Esophagus squamous epithelium (tissue), 5 donors: ENCODE measurements at places on chromosomes 6 and 20. TPM values are rescaled to one million over a fixed set of nuclear protein-coding genes. Genes with fewer than 3 reads are reported as not detected.

- H3K36me3 ChIP-seq, result no peaks in the 10 kb centered on the region
- no peaks in the 10 kb centered on the region for H3K4me1 ChIP-seq
- H3K27ac ChIP-seq, result no peak overlapping the region
- no peak for DNase-seq
- H3K27me3 ChIP-seq, result no peaks in the 10 kb centered on the region
- H3K4me3 ChIP-seq, result peak overlapping the region; percentile 49
These were observed 3.7 kb upstream of the ZSCAN23 start for GRCh38 chr6:28446818-28447511.

DNA sequence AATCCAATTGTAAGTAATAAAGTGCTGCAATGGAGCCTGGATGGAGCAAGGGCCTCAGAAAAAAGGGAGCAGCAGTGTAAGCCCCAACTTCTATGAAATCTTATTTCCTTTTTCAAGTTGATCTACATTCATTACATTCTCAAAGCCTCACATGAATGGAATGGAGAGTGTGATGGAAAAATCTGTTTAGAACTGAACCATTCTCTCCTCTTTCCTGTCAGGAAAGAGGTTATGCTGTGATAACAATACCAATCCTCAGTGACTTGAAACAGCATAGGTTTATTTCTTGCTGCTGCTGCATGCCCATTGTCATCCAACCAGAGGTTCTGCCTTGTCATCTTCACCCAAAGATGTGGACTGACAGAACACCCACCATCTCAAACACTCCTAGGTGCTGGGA, 8.9 kb upstream of the OR2H2 start:
- no peaks in the 10 kb centered on the region for H3K4me1 ChIP-seq
- no peaks in the 10 kb centered on the region for H3K36me3 ChIP-seq
- H3K4me3 ChIP-seq, result no peak overlapping the region

DNA sequence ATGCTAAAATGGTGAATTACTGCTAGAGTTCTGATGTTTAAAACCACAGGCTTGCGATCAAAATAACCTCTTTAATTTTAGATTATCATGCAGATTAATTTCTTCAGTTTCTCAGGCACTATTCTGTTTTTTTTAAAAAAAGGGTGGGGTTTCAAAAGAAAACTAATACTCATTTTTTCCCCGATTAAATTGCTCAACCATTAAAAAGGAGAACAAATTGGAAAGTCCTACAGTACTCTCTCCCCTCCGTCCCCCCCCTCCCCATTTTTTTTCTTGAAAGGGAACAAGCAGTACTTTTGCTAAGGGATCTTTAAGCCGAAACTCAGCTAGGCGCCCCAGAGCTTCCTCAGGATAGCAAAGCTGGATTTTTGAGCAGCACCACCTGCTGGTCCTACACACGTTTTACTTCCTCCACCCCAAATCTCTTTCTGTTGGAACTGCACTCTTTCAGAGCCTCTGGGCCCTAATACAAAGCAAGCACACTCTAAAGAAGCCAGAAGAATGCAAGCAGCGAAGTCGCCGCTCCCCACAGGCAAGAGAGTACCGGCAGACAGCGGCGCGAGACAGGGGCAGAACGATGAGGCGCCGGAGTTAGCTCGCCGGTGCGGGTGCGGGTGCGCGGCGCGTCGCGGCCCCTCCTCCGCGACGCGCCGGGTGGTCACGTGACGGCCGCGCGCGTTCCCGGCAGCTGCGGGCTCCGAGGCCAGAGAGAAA, at the start of gene RNF146:
Gene RNF146 (plus strand): TSS at position 687 of the 714 bp plus-strand sequence. CDS start 13,475 bp downstream, outside the sequence.
- peak within 1 kb of the TSS; percentile 77 for H3K4me3 ChIP-seq
- H3K27me3 ChIP-seq, result no peaks in the 10 kb centered on the region
- peak; percentile 67 for DNase-seq
- H3K36me3 ChIP-seq, result no peaks in the 10 kb centered on the region
- H3K4me1 ChIP-seq, result peaks cover 43% of the 10 kb centered on the region

DNA sequence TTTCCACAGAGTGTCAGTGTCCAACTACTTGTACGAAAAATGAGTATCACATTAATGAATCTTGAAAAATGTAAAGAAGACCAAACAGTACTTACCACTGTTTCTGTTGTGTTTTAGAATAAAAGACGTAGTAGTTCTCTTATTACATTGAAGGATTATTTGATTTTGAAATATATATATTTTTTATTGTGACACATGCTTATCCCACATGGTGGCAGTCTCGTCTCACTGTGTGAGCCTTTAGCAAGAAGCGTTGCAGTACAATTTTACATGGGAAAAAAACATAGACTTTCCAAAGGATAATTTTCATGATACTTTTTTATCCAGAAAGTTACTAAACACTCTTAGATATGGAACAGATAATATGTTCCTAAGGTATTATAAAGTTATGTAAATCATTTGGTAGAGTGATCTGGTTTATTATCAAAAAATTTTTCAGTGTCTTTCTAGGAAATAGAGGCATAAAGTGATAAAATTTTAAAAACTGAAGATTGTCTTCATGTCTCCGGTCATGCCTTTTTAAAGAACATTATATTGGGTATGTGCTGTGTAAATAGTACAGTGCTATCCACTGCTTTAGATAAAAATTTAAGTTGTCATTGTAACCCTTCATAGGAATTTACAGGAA, 117.5 kb upstream of the SAMD5 start:
- no peaks in the 10 kb centered on the region for H3K27me3 ChIP-seq
- H3K4me1 ChIP-seq, result no peaks in the 10 kb centered on the region
- no peak for DNase-seq

DNA sequence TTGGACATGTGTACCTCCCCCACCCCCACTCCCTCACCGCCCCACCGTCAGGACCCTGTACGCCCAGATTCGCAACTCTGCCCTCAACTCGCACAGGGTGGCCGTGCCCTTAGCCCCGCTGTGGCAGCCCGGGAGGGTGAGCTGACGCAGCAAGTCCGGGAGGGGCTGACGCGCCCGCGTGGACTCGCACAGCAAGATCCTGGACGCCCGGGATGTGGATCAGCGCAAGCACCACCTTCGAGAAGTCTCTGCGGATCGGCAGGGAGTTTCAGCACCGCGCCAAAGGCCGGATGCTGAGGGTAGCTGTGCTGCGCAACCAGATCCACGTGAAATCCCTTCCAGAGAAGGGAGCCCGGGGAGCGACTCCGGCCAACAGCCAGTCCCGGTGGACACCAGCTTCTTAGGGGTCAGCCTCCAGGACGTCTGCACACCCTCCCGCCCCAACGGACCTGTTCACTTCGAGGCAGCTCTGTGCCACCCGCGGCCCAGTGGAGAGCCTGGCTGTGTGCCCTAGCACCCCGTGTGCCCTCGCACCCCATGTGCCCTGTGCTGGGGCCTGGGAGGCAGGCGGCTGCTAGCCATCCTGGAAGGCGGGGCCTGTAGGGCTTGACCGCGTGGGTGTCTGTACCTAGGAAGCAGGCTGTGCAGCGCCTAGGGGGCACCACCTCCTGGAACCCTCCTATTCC, 6.7 kb upstream of the GJA10 start:
- peaks cover 10% of the 10 kb centered on the region for H3K4me1 ChIP-seq
- no peak overlapping the region for H3K4me3 ChIP-seq
- no peak overlapping the region for H3K27ac ChIP-seq
- no peak for DNase-seq
- H3K27me3 ChIP-seq, result no peaks in the 10 kb centered on the region

Gene RIPPLY2
- total RNA-seq, result not detected

Gene C20orf202
- total RNA-seq, result 1.1 TPM
